ENCODE measurements at places on chromosomes 2 and 18.

- no peak for DNase-seq
Measured at GRCh38 chr2:192775459-192776262, 580.9 kb upstream of the TMEFF2 start.

- DNase-seq = no peak
Measured at GRCh38 chr18:46160050-46160798, 56.0 kb downstream of the HAUS1 start.

DNA sequence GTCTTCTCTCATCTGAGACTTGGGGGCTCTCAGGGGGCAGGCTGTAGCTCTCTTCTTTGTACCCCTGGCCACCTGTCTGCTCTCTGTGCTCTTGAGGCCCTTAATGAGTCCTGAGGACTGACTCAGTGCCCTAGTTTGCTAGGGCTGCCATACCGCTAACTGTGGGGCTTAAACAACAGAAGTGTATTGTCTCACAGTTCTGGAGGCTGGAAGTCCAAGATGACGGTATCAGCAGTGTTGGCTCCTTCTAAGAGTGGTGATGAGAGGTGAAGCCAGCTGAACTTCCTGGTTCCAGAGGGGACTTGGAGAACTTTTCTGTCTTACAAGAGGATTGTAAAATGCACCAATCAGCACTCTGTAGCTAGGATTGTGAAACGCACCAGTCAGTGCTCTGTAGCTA lies 67.0 kb downstream of the ACOXL start:
- DNase-seq = no peak

GRCh38 chr2:112995346-112995920 lies 9.8 kb upstream of the IL36A start:
- no peak for DNase-seq

DNA sequence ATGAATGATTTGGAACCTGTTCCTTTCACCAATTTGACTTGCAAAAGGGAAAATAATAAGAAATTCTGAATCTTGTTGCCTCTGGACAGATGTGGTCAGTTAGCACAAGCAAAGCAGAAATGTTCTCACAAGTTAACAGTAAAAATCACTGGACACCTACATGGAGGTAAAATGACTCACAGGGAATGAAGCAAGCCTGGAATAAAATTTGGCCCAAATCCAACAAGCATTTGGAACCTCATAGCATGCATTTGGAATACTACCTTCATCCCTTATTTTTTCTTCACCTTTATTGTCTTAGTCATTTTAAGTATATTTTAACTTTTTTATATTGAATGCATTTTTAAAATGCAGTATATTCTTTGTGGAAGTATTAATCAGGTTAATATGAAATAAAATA lies 602.9 kb downstream of the ARHGAP15 start:
- DNase-seq = no peak

- no peak for DNase-seq
Measured at GRCh38 chr2:5803547-5803946, 111.4 kb downstream of the SOX11 start.

DNA sequence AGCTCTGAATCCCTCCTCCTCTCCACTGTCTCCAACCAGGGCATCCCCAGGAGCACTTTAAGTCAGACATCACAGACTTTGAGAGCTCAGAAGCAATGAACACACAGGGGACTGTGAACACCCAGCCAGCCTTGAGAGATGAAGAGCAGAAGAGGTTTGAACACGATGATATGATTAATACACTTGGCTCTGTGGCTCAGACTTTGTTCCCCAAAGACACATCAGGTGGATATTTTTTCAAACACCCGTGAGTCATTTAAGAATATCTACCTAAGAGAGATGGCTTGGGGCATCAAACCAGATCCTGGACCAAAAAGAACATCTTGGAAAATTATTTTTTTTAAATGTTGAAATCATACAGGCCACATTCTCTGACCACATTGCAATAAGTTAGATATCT lies 134.9 kb upstream of the OTOS start:
- DNase-seq = no peak

- DNase-seq = no peak
Measured at GRCh38 chr2:145906354-145906753, 1386.4 kb upstream of the ZEB2 start.

- no peak for DNase-seq
Measured at GRCh38 chr2:76713312-76713711, 808.9 kb downstream of the LRRTM4 start.

DNA sequence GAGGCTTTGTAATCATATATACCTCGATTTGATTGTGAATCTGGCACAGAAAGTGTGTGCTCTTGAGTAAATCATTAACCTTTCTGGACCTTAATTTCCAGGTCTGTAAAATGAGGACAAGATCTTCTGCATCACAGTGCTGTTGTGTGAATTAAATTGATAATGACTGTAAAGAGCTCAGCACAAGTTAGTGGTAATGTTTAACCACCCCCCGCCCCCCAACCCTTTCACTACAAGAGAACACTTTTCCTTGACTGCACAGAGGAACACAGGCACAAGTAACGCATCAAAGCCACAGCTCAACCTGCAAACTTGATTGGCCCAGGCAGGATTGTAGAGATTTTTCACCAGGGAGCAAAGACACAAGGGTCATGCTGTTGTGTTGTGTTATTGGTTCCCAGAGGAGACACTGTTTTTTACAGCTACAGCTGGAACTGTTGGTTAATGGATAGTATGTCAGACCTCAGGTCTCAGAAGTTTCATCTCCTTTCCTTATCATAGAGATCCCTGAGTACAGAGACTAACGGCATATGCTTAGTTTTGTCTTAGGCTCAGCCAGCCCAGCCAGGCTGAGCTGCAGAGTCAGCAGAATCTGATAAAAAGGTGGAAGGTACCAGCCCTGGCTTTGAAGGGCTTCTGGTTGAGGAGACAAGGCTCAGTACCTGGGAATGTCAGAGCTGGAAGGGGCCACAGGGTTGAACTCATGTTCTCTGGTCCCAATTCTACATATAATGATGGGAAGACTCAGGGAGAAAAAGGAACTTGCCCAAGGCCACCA lies 10.6 kb downstream of the SETBP1 start:
- no peak for DNase-seq

DNA sequence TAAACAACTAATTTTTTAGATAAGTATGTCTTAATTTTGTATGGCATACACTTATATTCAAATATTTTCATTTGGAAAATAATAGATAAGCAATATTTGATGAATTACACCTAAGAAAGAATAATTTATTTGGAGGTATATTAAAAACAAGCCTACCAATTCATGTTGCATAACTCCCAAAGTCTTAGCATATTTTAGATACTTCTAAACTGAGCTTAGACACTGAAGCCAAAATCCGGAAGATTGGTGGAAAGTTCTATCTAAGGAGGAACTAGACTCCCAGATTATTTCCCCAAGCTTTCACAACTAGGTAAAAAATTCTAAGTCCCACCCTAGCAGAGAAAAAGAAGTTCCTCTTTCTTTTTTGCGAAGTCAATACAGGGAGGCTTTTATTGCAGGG lies 221.0 kb upstream of the MMADHC start:
- no peak for DNase-seq

DNA sequence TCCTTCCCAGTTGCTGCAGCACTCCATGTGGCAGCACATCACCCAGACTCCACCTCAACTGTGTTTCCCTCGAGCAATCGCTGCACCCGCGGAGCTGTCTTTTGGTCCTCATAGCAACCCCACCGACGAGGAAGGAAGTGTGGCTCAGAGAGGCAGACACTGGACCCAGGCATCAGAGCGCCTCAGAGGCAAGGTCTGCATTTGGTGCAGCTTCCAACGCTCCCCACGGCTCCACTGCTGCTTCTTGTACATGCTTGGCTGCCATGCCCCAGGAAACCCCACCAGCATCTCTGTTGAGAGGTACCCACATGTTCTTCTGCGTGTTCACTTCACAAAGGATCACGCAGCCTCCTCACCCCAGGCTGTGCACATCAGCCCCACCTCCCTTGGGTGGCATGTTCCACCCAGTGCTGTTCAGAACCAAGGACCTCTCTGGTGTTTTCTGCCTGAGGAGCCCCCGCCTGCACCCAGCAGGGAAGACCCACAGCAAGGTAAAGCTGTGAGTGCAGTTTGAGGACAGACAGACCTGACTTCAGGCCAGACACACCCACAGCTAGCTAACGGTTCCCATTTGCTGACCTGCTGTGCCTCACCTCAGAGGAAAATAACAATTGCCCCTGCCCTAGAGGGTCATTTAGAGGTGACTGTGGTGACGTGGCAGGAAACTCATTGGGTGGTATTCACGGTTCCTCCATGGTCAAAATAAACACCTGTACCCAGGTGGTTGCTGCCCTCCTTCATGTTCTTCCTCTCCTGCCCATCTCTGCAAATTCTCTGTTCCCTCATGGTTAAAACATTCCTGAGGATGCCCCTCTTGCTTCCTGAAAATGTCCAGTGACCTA lies 326.3 kb upstream of the MYT1L start:
- no peak for DNase-seq

DNA sequence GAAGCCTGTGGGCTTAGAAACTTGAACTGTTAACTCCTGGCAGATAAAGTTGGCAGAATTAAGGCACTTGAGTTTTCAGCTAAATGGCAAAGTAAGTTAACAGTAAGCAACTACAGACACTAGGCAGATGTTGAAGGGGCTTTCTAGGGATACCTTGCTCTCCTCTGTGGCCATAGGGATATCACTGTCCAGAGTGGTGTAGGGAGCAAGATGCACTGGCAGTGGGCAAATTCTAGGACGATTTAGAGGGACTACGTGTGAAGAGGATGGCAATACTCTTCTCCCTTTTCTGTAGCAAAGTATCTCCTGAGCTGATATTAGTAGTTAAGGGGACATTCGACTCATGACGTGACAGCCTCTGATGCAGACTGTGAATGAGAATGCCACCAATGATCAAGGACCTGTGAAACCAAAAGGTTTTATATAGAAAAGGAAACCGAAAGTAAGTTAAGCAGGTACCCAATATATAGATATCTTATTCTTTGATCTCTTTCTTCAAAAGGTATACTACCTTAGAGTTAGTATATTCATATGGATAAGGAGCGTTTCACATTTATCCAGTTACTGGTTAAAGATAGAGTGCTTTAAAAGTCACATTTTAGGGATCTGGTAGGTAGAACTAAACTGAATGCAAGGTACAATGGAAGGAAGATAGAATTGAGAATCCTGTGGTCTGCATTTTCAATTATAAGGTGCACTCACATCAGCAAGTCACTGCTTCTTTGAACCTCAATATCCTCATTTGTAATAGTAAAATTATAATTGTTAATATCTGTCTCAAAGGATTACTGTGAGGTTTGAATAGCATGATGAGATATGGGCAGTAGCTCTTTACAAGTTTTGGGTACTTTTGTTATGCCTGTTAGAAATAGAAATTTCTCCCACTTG lies 106.4 kb downstream of the KCNH7 start:
- no peak for DNase-seq

DNA sequence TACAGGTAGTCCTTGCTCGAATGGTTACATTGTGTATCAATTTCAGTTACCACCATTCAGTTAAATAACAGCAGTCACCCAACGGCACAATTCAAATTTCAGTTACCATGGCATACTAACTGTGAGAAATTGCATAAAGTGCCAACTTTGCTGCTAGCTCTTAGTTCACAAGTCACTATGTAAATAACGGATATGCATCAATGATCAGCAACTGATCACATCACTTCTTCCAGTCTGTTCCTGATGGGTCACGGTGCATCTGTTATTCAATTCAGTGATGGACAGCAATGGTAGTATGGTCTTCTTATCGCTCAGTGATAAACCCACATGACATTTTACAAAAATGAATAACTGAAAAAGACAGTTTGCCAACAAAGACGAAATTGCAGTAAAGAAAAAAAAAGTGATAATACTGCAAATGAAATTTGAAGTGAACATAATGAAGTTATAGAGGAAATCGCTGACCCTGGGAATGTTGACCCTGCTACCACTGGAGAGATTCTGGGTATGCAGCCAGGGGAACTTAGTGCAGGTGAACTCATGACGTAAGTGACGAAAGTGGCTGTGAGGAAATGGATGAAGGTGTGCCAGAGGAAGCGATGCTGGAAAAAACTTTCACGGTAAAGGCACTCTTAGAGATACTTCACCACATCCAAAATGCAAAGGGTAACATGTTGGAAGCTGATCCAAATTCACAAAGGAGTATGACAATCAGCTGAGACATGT lies 25.9 kb upstream of the RAPGEF4 start:
- no peak for DNase-seq

DNA sequence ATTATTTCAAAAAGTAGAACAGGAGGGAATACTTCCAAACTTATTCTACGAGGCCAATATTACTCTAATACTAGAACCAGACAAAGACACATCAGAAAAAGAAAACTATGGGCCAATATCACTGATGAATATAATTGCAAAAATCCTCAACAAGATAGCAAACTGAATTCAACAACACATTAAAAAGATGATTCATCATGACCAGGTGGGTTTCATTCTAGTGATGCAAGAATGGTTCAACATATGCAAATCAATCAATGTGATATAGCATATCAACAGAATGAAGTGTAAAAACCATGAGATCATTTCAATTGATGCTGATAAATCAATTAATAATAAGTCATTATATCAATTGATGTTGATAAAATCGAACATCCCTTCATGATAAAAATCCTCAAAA lies 22.4 kb upstream of the EML6 start:
- no peak for DNase-seq

DNA sequence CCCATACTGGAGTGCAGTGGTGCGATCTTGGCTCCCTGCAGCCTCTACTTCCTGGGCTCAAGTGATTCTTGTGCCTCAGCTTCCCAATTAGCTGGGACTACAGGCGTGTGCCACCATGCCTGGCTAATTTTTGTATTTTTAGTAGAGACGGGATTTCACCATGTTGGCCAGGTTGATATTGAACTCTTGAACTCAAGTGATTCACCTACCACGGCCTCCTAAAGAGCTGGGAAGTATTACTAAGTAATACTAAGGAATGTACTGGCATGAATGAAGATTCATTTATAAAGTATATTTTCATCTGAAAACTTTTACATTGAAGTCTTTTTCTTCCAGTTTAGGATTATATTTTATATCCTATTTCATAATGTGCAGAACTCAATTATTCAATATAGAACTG lies 38.1 kb downstream of the NUP35 start:
- no peak for DNase-seq

DNA sequence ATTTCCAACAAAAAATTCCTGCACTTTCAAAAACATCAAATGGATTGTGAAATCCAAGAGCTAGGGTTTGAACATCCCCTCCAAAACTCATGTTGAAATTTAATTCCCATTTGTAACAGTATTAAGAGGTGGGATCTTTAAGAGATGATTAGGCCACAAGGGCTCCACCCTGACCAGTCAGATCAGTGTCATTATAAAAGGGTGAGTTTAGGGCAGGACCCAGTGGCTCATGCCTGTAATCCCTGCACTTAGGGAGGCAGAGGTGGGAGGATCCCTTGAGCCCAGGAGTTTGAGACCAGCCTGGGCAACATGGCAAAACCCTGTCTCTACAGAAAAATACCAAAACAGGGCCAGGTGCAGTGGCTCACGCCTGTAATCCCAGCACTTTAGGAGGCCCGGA lies 8.9 kb downstream of the GTF3C2 start:
- DNase-seq = no peak

GRCh38 chr2:231172025-231172424 lies 26.4 kb upstream of the ARMC9 start:
- DNase-seq = no peak

DNA sequence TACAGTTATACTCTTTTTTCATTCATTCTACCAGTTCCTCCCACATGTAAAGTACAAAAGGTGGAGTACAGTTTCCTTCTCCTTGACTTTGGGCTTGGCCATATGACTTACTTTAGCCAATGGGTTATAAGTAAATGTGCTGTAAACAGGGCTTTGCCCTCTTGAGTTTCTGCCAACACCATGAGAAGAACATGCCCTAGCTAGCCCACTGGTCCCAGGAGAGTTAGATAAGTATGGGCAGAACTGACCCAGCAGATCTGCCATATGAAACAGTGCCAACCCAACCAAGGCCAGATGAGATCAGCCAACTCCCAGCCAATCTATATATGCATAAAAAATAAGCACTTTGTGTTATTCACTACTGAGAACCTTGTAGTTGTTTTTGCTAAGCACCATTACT lies 25.5 kb downstream of the ZC3H8 start:
- no peak for DNase-seq
